ENCODE measurements at places on chromosomes 5 and 9.

GRCh38 chr9:123945532-123945931, 15.6 kb upstream of the DENND1A start:
- DNase-seq, result no peak

- DNase-seq, result no peak
Measured at GRCh38 chr5:55222985-55223811, 3.9 kb downstream of the MCIDAS start.

- DNase-seq, result no peak
Measured at GRCh38 chr9:37025071-37025822, 8.8 kb downstream of the PAX5 start.

DNA sequence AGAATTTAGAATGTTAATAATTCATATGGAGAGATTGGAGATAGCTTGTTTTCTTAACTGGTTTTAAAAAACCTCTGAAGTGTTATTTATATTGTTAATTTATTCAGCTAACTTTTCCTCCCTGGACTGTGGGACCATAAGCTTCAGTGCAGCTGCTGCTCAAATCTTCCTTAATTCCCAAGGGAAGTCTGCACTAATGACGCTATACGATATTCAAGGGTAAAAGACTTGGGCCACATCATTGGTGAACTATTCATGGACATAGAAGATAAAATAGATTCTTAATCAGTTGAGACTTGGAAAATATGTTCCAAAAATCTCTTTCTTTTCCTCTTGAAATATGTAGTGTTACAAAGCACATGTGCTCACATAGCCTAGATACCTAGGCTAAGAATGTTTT, 31.1 kb upstream of the GAS1 start:
- no peak for DNase-seq

DNA sequence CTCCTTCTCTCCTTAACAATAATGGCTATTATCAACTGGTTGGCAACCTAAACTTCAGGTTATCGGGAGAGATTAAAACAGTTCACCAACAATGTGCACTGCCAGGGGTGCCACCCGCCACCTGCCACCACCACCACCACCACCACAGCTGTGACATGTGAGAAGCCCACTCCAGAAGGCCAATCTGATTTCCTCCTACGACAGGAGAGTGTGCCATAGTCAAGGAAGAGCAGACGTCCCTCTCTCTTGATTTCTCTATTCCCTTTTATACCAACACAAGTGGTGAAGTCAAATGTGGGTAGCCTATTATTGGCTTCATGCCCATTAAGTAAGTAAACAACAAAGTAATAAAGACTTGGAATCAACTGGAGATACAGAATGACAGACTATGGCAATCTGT, 22.4 kb downstream of the GNAQ start:
- DNase-seq, result no peak

- DNase-seq, result no peak
Measured at GRCh38 chr5:79031485-79031867, 38.0 kb downstream of the DMGDH start.

DNA sequence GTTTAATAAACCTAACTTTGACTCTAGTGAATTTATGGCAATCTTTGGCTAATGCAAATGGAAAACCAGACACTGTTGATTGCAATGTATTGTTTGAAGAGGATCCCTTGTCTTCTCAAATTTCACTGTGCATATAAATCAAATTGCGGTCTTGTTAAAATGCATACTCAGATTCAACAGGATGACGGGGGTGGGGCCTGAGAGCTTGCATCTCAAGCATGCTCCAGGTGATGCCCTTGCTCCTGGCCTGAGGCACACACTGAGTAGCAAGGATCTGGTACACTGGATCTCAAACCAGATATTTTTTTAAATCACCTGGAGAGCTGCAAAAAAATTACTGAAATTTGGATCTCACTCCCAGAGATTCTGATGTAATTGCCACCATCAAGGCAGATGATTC, 463.7 kb downstream of the DNAH5 start:
- no peak for DNase-seq

DNA sequence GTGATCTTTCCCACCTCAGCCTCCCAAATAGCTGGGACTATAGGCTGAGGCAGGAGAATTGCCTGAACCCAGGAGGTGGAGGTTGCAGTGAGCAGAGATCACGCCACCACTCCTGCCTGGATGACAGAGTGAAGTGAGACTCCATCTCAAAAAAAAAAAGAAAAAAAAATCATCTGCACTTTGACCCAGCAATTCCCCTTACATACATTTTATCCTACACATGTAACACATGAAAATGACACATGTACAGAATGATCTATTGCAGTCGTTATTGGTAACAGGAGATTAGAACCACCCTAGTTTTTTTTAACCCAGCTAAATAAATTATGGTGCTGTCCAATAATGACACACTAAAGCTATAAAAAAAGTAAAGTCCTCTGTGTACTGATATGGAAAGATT, 14.2 kb downstream of the RUFY1 start:
- no peak for DNase-seq

DNA sequence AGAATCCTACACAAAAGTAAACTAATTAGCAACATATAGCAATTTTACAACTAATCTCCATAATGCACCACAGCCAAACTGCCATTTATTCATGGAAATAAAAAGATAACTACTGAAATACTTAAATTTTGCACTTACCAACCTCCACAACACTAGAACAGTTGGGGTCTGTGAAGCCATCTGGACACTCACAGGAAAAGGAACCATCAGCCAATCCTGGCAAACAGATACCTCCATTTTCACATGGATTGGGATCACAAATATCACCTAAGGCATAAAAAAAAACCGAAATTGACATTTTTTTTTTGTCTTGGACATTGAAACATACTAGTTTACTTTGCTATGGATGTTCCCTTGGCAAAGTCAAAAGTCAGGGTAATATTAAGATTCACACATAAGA, 130.7 kb downstream of the EDIL3 start:
- DNase-seq, result no peak

- DNase-seq, result no peak
Measured at GRCh38 chr5:138461343-138462125, 3.7 kb upstream of the EGR1 start.

- no peak for DNase-seq
Measured at GRCh38 chr5:171121638-171122037, 187.4 kb upstream of the TLX3 start.

- DNase-seq, result no peak
Measured at GRCh38 chr5:73701566-73701965, 75.6 kb downstream of the ARHGEF28 start.

DNA sequence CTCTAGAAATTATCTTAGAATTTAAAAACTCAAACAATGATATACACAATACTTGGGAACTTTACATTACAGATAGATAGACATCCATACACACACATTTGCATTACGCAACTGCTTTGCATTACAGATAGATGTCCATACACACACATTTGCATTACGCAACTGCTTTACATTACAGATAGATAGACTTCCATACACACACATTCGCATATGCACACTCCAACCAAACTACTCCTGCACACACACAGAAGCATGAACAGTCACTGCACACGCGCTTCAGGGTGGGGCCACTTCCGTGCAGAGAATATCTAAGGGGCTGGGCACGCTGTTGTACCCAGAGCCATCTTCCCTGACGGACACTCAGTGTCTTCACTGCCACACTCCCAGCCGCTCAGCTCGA, 7.9 kb upstream of the ADAMTS16 start:
- DNase-seq, result no peak

All from body of pancreas (tissue), 4 donors.